ENCODE measurements at places on chromosomes 11 and 22.

DNA sequence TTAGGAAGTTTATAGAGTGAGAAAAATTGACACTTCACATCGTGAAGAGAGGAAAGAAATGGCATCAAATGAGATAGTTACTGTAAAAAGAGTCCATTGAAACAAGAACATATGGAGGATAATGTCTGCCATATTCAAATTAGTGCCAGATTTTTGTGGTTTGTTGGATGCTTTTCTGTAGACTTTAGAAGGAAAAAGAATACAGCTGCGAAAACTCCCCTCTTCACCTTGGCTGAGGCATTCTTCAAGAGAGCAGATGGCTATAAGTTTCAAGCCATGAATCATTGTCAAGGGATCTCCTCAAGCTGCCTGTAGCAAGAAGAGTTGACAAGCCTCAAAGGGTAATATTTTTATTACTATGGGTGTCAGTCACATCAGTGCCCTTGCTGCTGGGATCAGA is 507.4 kb upstream of the RAG2 start:
- no peak for DNase-seq

GRCh38 chr11:112499153-112499880 is 238.7 kb upstream of the PLET1 start:
- no peak for DNase-seq

GRCh38 chr22:36022162-36022561 is 6.5 kb downstream of the RBFOX2 start:
- DNase-seq: peak; percentile 76

- DNase-seq: no peak
Observed at GRCh38 chr22:32005453-32005852, 37.6 kb upstream of the SLC5A1 start.

DNA sequence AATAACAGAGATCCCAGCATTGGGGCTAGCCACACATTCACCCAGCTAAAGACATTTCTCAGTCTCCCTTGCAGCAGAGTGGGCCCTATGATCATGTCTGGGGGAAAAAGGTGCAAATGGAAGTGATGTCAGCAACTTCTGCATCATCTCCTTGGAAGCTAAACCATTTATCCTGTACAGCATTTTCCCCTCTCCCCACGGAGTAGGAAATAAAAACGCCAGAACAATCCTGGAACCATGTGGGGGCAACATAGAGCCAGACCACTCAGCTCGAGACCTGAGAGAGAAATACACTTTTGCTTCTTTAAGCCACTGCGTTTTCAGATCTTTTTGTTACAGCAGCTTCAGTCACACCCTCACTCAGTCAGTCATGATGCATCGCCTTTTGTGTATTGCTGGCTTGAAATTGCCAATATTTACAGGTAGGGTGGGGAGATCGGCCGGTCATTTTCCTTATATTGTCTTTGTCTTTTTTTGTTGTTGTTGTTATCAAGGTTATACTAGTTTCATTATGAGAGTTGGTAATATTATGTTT is 9.1 kb upstream of the RAC2 start:
- DNase-seq: no peak

DNA sequence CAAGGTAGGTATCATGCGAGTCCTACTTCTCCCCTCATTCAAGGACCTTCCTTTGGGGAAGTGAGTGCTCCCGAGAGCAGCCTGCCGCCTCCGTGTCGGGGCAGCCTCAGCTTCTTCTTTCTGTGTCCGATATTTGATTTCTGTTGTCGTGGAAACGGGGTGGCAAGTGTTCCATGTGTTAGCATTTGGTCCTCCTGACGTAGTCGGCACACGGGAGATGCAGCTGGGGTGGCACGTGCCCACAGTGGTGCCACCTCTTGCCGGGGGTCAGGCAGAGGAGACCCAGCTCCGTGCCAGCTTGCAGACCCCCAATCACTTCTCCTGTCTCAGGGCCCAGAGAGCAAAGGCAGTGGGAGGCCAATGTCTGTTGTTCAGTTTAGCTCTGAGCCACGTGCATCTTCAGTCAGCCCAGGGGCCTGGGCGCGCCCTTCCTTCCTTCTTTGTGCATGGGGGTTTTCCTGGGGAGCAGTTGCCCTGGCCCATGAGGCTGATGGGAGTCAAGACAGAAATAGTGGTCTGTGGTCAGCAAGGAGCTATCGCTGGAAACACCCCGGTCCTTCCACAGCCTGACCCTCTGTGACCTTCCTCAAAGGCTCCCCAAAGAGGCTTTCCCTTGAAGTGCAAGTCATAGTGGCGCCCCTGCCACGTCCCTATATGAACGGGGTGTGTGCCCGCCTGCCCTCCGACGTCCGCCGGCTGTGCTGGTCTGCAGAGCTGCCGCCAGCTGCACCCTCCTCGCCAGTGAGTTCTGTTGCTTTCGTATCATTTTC is 44.5 kb downstream of the PARVB start:
- peak; percentile 28 for DNase-seq

- DNase-seq: no peak
Observed at GRCh38 chr22:40422558-40423309, 52.3 kb downstream of the SGSM3 start.

DNA sequence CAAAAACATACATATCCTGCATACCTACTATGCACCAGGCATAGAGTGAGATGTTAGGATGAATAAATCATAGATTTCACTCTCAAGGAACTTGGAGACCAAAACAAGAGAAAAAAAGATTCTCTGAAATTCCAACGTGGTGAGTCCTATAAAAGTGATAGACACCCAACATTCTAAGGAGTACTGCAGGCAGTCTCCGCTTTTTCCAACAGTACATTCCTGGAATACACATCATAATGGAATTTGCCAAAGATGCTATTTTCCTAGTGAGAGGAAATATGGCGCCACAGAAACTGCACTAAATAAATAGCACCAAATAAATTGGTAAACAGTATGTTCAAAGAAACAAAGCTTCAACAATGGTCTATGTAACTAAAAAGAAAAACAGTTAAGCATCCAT is 6.0 kb downstream of the TMEM123 start:
- no peak for DNase-seq

DNA sequence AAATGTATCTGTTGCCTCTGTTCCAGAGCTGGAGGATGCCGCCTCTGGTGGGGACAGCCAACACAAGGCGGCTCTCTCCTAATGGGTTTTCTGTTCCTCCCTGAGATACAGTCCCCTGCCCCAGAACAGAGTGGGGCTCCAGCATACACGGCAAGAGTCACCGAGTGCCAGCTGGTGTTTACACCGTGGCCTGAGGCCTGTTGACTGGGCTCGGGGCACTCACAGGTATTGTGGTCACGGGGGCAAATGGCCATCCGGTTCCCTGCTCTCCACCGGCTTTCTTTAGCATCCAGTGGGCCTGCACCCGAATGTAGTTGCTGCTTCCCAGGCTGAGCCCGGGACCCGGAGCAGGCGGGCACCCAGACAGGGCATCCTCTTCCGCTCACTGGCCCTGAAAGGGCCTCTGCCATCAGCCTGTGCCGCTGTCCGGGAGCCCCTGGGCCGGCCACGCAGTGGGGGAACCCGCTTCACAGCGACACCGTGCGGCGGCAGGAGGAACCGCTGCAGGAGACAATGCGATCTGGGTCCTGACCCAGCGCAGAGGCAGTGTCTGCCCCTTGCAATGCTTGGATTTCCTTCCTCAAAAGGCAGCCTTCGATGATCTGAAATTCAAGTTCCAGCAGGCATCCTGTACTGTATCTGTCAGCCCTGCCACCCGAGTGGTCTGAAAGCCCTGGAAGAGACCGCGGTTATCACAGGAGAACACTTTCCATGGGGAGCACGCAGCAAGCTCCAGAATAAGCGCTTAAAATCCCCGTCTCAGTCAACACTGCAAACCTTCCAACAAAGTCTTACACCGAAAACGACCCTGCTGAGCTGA is 859 bp upstream of the KRTAP5-5 start:
- peak; percentile 35 for DNase-seq

DNA sequence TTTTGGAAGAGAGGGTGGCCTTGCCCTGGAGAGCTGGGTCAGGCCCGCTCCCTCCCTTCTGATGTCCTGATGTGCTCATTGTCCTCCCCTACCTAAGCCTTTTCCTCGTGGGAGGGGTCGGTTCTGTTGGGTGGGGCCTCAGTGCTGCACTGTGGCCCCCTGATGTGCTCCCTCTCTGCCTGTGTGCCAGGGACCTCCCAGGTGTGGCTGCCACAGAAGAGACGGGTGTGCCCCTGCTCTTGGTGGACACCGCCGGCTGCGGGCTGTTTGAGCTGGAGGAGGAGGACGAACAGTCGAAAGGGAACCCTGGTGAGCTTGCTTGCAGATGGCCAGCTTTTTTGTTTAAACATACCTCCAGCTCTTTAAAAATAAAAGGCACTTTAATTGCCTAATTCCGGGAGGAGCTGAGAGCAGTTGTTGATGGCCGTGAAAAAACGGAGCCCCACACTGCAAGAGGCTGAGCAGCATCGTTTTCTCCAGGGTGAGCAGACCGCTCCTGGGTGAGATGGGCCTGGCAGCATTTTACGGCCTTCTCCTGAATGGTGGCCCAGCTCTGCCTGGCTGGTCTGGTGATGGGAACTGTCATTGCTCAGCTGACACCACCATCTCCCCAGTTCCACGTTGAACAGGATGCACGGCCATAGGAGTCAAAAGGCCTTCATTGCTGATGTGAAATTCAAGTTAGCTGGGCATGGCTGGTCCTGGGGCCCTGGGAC is 30.1 kb downstream of the IGHMBP2 start:
- DNase-seq: no peak

DNA sequence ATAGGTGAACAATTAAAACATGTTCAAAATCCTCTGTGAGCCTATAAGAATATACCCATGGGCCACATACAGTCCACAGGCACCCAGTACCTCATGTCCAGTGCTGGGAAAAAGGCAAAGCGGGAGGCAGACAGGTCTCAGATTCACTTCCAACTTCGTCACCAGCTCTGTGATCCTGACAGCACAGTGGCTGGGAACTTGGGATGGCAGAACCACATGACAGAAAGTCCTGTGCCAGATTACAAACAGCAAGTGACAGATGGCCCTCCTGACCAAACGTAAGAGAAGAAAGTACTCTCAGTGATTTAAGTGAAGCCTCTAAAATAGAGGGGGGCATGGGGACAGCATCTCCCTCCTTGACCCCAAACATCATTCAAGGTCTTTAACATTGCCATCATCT is 5.8 kb downstream of the SLC1A2 start:
- no peak for DNase-seq

- DNase-seq: peak; percentile 67
Observed at GRCh38 chr11:83007909-83008580, 63.7 kb downstream of the RAB30 start.

DNA sequence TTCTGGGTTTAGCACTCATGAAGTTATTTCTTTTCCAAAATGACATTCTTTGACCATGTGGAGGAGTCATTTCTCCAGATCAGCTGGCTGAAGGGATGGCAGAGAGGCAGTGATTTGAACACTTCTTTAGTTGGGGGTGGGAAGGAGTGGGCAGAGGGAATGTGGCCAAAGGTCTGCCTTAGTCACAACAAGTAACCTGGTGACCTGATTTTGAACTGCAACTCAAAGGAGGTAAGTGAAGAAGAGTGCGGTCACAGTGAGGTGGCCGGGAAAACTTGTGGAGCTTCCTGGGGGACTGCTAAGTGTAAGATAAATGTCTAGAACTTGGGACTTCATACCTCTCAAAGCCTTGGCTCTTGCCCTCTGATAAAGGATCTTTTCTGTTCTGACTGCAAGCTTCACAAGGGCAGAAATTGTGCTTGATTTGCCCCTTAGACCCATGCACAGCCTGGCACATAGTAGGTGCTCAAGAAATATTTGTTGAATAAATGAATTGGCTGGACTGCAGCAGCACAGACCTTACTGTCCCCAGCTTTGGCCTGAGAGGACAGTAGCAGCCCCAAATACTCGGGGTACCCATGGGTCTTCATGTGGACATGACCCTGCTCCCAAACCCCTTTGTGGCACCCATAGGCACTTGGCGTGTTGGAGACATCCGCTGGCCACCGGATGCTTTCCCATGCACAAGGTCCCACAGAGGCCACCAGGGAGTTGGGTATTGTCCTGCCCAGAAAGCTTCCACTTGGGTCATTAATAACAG is 99.0 kb upstream of the ALX4 start:
- no peak for DNase-seq

- DNase-seq: no peak
Observed at GRCh38 chr22:43213962-43214361, 27.0 kb upstream of the TTLL12 start.

DNA sequence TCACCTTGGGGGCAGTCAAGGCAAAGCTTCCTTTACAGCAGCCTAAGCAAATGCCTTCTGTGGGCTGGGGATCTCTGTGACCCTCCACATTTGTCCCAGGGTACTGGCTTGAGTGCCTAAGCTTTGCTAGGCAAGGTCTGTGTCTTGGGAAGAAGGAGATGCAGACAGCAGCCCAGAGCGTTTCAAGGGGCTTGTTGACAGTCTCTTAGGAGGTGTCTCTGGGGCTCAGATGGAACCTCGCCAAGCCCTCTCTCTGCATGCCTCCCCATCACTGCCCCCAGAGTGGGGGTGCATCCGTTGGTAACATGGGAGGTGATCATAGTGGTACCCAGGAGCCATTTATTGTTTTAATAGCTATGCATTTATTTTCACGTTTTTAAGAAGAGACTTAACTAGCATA is 29.1 kb upstream of the TMPRSS4 start:
- no peak for DNase-seq
